ENCODE measurements at places on chromosomes 3 and 15.
A peak's percentile ranks its signal among the peaks of the same experiment; 100 is the strongest.

- DNase-seq, result no peak
Measured at GRCh38 chr15:94666553-94666952, 435.2 kb downstream of the MCTP2 start.

GRCh38 chr3:39408493-39409372, 2.2 kb downstream of the RPSA start:
- no peak for DNase-seq

GRCh38 chr3:102533784-102534183, 99.0 kb downstream of the ZPLD1 start:
- no peak for DNase-seq

DNA sequence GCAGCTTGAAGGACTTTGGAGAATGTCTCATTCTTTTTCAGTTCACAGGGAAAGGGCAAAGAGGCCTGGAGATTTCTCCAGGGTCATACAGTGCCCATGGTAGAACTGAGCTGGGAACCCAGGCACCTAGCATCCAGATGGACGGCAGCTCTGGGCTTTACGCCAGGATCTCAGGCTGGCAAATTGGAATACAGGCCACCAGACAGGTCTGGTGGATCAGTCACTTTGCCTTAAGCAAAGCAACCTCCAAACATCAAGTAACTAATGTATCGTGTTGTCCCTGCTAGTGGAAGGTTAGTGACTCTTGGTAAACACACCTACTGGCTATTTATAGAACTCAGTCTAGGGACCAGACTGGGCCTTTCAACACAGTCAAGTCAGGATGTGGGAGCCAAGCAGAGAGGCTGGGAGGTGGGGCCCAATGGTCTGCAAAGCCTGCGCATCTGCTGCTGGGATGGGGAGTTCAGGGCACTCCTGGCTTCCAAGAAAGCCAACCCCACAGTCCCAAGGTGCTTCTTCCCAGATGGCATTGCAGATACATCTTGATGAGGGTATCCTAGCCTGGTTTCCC, 30.2 kb downstream of the RPLP1 start:
- no peak for DNase-seq

GRCh38 chr3:67335813-67336212, 318.6 kb downstream of the SUCLG2 start:
- no peak for DNase-seq

- DNase-seq, result no peak
Measured at GRCh38 chr15:27864086-27864485, 235.0 kb downstream of the OCA2 start.

- DNase-seq, result no peak
Measured at GRCh38 chr3:44962621-44963393, 13.2 kb downstream of the ZDHHC3 start.

DNA sequence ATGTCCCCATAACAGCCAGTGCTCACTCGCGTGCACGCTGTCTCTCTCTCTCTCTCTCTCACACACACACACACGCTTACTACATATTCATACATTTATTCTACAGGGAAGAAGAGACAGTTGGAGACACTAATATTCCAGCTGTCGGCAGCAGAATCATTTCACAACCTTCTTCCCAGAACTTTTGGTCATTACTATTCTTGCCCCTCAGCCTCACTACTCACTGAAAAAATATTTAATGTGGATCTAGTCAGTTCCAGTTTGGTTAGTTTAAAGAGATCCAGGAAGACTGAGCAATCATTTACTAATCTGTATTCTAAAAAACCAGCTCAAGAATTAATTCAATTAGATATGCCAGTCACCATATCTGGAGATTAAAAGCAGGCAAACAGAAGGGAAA, 394.9 kb downstream of the PTPRG start:
- DNase-seq, result no peak

GRCh38 chr3:120839120-120839519, 68.9 kb upstream of the STXBP5L start:
- no peak for DNase-seq

DNA sequence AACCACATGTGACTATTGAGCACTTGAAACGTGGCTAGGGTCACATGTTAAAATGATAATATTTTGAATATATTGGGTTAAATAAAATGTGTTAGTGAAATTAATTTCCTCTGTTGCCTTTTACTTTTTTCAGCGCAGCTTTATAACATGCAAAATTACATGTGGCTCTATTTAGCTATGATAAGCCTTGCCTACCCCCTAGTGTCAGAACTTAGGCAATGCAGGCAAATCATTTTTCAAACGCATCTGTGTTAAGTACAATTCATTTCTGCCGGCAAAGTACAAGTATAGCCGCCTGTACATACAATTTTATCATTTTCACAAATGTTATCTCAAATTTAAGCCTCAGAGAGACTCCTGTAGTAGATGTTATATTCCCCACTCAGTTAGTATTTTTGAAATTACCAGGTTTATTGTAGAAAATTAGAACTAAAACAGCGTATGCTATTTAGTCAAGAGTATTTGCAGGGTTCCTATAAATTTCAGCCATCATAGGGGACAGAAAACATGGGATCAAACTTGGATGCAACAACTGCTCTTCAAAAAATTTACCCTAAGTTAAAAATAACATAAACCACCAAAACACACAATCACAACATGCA, 56.1 kb downstream of the TAFA4 start:
- DNase-seq, result peak; percentile 61

DNA sequence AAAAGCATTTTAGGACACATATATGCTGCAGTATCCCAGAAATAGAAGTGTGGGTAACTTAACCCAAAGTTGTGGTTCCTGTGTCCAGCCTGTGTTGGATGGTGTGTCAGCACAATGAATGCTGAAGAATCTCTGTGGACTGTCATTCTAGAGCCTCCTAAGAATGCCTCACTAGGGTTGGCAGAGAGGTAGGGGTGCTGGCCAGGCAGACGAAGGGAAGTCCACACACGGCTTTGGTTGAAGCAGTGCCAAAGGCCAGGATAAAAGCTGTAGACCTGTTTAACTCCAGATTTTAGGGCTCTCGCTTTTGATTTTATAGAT, 43.7 kb upstream of the TIPARP start:
- DNase-seq, result no peak

- DNase-seq, result peak; percentile 22
Measured at GRCh38 chr3:49020330-49021212, 1.4 kb upstream of the NDUFAF3 start.

DNA sequence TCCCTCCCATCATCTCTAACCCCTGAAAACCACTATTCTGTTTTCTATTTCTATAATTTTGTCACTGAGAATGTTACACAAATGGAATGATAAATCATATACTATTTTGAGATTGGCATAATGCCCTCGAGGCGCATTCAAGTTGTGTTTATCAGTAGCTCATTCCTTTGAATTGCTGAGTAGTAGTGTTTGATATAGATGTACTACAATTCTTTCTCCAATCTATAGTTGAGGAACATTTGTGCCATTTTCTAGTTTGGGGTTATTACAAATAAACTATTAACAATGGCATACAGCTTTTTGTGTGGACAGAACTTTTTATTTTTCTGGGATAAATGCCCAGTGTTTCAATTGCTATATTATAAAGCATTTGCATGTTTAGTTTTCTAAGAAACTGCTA, 86.0 kb downstream of the CCR1 start:
- DNase-seq, result no peak

GRCh38 chr3:128398586-128398985, 68.1 kb downstream of the DNAJB8 start:
- DNase-seq, result no peak

DNA sequence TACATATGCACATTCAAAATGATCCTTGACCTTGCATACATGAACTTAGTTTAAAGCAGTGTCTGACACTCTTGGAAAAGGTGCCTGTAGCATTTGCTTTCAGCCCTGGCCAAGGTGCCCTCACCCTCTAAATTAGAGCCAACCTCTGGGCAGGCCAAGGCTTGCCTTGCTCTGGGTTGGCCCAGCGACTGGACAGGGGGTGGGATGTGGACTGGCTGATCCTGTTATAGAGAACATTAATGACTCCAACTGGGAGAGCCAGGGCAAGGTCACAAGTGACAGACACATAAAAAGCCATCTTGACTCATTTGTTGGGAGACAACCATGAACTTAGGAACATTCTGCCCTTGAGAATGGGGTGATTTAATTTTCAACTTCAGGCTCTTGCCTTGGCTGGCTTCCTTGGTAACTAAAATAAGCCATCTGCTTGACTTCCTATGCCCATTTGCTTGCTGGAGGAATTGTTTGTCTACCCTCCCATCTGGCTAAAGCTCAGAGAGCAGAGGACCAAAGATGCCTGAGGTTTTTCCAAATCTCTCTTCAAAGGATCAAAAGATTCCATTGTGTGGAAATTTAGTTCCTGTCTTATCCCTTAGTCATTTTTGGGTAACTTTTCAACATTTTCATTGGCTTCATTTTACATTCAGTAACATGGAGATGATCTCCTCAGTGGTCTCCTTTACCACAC, 403.7 kb downstream of the SOX2 start:
- no peak for DNase-seq

- no peak for DNase-seq
Measured at GRCh38 chr3:177565981-177566380, 368.7 kb upstream of the TBL1XR1 start.

DNA sequence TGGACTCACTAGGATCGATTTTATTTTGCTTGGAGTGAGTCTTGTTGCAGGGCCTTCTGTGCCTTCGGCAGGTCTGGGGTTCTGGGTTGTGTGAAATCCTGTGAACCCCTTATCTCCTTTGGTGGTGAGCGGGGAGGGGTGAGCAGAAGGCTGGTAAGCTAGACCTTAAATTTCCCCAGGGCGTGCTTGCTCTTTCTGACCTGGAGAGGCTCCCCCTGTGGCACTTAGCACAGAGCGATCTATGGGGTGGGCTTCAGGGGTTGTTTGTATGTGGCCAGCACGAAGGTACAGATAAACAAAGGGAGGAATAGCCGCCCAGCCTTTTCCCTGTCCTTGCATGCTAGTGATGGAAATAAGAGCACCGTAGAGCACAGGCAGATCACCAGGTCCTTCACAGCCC, 11.8 kb downstream of the CACNA2D3 start:
- DNase-seq, result no peak

DNA sequence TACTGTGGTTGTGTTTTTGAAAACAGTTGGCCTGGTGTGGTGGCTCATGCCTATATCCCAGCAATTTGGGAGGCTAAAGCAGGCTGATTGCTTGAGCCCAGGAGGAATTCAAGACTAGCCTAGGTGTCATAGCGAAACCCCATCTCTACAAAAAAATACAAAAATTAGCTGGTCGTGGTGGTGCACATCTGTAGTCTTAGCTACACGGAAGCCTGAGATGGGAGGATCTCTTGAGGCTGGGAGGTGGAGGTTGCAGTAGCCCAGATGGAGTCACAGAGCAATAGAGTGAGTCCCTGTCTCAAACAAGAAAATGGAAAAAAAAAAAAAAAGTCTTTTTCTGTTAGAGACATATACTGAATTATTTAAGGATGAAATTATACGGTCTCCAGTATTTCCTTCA, 14.7 kb upstream of the LRRFIP2 start:
- DNase-seq, result no peak

DNA sequence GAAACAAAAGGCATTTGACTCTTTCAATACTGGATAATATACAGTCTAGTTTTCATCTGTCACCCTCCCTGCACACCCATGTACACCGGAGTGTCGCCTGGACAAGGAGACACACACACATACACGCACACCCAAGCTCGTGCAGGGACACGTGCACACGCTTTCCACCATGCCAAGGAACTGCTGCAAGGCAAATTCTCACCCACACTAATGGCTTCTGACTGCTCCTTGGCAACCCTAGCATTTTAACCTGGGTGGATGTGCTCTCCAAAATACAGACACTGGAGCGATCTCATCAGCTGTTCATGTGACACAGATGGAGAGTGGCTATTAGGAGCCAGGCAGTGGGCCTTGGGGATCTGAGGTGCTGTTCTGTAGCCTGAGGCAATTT, 61.6 kb downstream of the MEIS2 start:
- DNase-seq, result no peak

DNA sequence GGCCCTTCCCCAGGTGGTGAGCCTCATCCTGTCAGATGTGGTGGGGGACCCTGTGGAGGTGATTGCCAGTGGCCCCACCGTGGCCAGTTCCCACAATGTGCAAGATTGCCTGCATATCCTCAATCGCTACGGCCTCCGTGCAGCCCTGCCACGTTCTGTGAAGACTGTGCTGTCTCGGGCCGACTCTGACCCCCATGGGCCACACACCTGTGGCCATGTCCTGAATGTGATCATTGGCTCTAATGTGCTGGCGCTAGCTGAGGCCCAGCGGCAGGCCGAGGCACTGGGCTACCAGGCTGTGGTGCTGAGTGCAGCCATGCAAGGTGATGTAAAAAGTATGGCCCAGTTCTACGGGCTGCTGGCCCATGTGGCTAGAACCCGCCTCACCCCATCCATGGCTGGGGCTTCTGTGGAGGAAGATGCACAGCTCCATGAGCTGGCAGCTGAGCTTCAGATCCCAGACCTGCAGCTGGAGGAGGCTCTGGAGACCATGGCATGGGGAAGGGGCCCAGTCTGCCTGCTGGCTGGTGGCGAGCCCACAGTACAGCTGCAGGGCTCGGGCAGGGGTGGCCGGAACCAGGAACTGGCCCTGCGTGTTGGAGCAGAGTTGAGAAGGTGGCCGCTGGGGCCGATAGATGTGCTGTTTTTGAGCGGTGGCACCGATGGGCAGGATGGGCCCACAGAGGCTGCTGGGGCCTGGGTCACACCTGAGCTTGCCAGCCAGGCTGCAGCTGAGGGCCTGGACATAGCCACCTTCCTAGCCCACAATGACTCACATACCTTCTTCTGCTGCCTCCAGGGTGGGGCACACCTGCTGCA, 4.8 kb downstream of the GLYCTK start:
- DNase-seq, result no peak

- no peak for DNase-seq
Measured at GRCh38 chr3:12462159-12462947, 21.9 kb upstream of the TSEN2 start.

- DNase-seq, result no peak
Measured at GRCh38 chr3:178827285-178827856, 244.2 kb downstream of the ZMAT3 start.

- peak; percentile 63 for DNase-seq
Measured at GRCh38 chr3:20043396-20043795, 3.1 kb downstream of the KAT2B start.

- no peak for DNase-seq
Measured at GRCh38 chr3:142947352-142947751, 16.1 kb downstream of the PAQR9 start.

GRCh38 chr3:171468296-171468906, 8.2 kb upstream of the TNIK start:
- DNase-seq, result no peak

- DNase-seq, result no peak
Measured at GRCh38 chr3:148758303-148758884, 60.7 kb downstream of the AGTR1 start.

DNA sequence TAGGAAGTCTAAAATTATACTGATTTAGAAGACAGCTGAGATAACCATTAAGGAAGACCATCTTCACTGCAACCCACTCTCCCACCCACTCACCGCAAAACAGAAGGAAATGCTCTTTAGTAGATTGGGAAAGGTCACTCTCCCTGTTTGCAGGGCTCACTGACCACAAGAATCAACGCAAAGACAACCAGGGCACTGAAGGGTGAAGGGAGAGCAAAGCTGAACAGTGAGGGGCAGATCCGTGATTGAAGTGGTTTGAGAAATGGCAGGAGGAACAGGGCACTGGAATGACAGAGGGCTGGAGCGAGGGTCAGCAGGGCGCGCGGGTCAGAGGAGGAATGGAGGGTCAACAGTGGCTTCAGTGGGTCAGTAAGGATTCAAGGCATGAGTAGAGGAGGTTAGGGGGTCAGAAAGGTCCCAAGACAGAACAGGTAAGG, 520 bp downstream of the MESD start:
- DNase-seq, result no peak

- DNase-seq, result no peak
Measured at GRCh38 chr15:41881920-41882688, 11.7 kb downstream of the SPTBN5 start.
